Stimulated activated naive CD4-positive, alpha-beta T cell (primary cell): ENCODE measurements at places on chromosomes 11 and 22.

DNA sequence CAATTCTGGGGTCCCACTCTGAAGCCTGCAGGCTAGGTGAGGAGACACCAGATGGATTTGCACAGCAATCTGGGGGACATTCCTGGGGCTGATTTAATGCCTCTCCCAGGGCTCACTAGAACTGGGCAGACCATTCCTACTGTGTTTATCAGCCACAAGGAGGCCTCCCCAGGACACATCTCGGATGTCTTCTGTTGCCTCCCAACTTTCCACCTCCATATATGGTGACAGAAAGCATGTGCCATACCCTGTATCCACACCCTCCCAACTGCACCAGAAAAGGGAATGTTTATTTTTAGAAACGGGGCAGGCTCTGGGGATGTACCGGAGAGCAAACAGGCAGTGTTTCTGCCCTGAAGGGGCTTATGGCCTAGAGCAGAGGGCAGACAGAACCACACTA lies 181.8 kb downstream of the CSNK2A3 start:
- DNase-seq: no peak

DNA sequence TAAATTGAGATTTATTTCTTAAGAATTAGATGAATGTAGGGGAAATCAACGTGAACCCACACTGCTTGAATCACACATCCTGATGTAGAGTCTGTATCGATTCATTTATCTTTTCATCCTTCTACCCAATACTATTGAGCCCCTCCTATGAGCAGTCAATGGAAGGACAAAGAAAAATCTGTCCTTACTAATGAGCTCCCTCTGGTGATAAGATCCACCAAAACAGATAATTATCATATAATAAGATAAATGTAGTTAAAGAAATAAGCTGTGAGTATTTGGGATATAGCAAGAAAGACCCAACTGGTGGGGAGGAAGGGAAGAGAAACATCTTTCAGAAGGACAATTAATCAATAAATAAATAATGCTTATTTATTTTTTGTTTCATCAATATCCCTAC lies 385.1 kb upstream of the CCDC90B start:
- DNase-seq: no peak

DNA sequence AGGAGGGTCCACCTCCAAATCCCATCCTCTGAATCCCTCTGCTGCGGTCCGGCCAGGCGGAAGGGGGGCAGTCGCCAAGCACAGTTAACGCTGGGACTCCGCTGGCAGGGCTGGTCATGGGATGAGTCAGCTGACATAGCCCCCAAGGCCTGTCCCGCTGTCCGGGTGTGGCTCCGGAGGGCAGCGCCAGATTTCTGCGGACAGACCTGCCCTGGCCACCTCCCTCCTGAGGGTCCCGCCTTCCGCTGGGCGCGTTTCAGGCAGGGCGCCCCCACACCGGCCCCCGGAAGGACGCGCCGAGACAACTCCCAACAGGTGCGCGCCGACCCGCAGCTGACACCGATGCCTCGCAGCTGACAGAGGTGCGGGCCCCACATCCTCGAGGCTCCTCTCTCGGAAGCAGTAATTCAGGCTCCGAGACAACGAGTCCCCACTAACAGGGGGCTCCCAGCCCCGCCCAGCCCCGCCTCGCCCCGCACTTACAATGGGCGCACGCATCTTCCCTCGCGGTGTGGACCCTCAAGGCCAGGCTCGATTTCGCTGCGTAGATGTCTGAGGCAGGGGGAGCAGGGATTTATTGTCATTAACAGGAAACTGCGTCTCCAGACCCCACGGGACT lies 607 bp downstream of the PLAAT3 start:
- peak; percentile 10 for DNase-seq

- DNase-seq: no peak
These were observed 12.3 kb upstream of the MS4A6E start for GRCh38 chr11:60314635-60315321.

DNA sequence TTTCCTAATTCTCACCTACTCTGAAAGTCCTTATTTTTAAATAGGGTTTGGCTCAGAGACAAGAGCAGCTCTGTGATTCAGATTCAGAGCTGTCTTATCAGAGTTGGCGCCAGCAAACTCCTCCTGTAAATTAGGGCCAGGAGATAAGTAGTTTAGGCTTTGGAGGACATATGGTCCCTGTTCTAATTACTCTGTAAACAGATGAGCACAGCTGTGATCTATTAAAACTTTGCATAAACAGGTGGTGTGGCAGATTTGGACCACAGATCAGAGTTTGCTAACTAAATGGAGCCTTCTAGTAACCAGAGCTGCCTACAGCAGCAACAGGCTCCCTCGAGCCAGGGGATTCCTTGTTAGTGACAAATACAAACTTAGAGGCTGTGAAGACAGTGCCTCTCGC lies 27.9 kb downstream of the YPEL1 start:
- no peak for DNase-seq

DNA sequence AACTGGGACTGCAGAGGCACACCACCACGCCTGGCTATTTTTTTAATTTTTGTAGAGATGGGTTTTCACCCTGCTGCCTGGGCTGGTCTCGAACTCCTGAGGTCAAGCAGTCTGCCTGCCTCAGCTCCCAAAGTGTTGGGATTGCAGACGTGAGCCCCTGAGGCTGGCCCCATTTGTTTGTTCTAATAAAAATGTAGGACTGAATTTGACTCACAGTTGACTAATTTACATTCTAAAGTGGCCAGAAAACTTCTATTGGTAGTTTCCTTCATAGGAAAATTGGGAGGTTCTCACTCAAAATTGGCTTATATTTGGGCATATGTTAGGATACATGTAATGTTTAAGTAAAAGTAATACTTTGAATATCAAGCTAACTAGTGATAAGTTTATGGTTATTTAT lies 35.0 kb downstream of the PPFIA1 start:
- no peak for DNase-seq

DNA sequence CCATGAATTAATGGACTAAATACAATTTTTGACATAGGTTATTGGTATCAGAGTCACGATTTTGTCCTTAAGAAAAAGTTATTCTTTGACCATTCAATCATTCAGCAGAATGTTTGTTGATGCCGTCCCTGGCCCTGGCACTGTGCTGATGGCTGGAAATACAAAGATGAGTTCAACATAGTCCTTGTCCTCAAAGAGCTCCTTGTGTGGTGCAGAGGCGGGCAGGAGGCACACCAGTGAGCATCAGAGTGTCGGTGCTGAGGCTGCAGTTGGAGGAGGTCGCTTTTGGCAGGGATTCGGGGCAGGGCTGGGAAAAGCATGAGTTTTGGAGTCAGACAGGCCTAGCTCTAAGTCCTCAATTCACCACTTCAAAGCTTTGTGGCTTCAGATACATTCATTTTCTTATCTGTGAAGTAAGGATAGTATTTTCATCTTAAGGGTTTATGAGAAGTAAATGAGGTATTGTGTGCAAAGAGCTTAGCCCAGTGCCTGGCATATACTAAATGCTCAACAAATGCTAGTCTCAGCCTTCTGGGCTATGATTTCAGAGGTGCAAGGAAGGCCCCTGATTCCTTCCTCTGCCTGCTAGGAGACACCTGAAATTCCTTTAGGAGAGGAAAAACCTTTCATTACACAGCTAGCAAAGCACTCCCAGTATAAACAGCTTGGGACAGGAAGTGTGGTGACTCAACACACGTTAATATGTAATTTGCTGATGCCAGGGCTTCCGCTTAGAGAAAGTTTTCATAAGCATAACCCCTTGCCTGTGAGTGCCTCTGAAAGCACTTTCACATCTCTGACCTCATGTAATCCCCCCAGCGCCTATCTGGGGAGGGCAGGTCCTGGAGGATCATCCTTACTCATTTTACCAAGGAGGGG lies 113.8 kb downstream of the NECTIN1 start:
- no peak for DNase-seq

DNA sequence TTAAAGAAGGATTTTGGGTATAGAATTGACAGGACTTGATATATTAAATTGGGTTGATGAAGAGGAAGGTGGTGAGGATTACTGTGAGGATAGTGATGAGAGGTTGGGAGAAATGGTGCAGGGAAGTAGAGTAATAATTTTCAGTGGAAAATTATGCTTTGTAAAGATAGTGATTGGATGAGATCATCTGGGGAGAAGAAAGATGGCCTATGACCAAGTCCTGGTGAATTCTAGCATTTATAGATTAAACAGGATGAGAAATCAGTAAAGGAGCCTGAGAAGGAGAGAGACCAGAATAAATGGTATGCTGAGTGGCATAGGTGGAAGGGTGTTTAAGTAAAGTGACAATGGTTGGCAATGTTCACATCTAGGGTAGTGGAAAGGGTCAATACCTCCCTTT lies 15.0 kb downstream of the IPO7 start:
- DNase-seq: no peak

GRCh38 chr22:17866621-17867020 lies 92.4 kb upstream of the BID start:
- DNase-seq: no peak

DNA sequence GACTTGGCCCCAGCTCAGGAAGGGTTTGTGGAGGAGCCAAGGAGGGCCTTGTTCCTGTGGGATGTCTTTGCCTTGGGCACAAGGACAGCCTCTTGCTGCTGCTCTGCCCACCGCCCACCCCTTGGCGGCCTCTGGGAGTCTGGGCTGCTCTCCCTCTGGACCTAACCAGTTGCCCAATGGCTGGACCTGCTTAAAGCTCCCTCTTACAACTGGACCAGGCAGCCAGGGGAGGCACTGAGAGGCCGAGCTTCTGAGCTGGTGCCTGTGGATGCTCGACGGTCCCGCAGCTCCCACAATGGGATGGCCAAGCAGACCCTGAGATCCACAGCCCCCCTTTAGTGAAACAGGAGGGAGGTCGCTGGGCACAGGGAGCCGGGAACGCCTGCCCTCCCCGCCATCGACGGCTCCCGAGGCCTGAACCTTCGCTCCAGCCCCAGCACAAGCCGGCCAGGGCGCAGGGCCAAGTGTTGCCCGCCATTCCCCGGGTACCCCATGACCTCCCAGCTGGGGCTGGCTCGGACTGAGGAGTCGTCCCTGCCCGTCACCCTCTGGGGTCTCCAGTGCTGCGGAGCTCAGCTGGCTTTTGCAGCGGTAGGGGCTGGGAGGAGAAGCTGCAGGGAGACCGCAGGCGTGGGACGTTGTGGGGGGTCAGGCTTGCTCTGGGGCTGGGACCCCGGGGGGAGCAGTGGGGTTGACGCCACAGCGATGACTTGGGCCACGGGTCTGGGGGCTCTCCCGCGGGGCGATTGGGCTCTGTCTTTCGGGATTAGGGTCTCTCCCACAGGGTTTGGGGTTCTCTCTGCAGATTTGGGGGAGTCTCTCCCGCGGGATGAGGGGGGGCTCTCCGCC lies 584 bp upstream of the GAL start:
- DNase-seq: no peak

GRCh38 chr22:32142600-32142999 lies 16.5 kb downstream of the C22orf42 start:
- no peak for DNase-seq

GRCh38 chr11:86773513-86774252 lies 26.7 kb upstream of the PRSS23 start:
- no peak for DNase-seq

- DNase-seq: no peak
These were observed 3.8 kb downstream of the ZBTB16 start for GRCh38 chr11:114063149-114063828.

DNA sequence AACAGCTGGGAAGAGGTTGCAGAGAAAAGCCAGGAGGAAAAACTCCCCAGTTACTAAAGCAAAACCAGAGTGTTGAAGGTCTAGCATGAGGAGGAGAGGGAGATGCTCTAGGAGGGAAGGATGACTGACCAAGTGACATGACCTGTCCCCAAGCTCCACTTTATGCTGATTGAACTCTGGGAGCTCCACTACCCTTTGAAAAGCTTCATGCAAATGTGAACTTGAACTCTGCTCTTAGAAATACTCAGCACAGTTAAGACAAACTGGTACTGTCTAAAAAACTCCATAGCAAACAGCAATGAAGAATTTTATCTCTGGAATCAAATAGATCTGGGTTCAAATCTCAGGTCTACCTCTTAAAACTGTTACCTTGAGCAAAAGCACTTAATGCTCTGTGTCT lies 14.5 kb upstream of the POU2AF1 start:
- no peak for DNase-seq

DNA sequence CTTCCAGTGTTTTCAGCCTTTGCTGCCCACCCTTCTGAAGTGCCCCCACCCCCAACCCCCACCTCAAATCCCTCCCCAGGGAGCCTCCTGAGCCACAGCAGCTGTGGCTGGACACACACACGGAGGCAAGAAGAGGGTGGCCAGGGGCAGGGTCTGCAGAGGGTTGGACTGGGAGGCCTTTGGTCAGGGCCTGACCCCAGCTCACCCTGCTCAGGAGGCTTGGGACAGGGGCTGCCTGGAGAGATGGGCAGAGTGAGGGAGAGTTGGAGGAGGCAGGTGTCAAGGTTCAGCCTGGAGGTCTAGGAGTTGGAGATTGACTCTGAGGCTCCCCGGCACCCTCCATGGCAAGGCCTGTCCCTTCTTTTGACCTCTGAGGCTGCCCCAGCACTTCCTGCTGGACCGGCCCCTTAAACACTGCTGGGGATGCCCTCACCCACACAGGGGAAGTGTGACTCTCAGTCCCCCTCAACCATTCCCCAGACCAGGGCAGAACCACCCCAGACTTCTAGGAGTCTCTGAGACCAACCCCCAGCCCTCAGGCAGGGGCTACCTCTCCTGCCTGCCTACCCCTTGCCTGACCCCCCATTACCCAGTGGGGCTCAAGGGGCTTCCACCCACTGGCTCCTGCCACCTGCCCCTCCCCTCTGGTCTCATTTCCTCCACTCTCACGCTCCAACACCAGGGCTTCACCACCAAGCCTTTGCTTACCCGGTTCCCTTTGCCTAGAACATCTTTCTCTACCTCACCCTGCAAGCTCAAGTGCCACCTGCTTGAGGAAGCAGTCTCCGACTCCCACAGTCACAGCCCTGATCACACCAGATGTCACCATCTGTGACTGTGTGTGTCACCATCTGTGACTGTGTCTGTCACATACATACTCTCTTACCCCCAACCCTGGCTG lies 8.6 kb downstream of the ARAP1 start:
- DNase-seq: no peak

GRCh38 chr11:128936606-128937251 lies 5.9 kb downstream of the TP53AIP1 start:
- DNase-seq: no peak

DNA sequence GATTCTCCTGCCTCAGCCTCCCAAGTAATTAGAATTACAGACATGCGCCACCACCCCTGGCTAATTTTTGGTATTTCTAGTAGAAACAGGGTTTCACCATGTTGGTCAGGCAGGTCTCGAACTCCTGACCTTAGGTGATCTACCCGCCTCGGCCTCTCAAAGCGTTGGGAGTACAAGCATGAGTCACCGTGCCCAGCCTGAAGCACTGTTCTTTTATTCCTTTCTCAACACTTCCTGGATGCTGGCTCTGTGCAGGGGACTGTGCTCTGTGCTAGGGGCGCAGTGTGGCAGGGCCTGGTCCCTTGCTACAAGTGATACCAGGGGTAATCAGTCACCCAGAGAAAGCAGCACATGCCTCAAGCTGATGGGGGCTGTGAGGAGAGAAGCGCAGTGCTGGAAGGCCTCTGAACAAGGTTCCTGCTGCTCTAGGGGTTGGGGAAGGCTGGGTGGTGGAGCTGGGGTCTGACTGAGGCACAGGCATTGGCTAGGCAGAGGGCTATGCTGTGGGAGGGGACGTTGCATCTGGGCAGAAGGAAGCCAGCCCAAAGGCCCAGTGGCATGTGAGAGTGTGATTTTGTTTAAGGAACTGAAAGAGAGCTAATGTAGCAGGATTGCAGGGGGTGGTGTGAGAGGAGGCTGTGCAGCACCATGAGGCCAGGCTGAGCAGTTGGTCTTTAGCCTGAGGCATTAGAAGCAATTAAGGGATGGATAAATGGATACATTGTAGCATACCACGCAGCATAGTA lies 42.5 kb downstream of the CABIN1 start:
- DNase-seq: no peak
